ENCODE measurements at places on chromosomes 2 and 18.

- DNase-seq: no peak
Observed at GRCh38 chr2:43212931-43213330, 13.5 kb downstream of the ZFP36L2 start.

GRCh38 chr18:64398320-64398719 lies 249.4 kb upstream of the LINC00305 start:
- no peak for DNase-seq

DNA sequence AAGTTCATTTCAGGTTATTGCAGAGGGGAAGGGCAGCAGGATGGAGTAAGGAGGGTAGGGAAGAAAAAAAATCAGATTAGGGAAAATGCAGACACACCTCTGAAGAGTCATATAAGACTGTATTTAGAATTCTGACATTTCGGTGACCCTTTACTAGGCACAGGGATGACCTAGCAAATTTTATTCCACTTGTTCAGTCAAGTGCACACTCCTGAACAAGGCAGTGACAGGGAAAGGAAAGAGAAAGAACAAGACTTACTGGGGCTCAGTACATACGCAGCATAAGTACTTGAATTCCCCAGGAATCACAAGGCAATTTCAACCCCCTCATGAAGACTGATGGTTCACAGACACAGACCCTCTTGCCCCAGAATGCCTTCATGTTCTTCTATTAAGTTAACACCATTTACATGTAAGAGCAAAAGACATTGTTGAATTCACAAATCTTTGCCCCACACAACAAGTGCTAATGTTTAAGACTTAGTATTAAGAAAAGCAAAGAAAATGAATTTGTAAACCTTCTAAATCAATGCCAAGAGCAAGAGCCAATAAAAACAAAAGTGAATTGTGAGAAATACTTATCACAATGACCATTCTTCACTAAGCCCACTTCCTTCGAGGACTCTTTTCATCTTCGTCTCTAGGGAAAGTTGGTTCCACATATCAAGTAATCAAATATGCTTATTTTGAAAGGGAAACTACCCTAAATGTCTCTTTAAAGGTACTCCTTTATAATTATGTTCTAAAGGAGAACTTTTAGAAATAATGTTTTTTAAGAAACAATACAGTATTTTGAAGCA lies 47.0 kb downstream of the COBLL1 start:
- DNase-seq: no peak

DNA sequence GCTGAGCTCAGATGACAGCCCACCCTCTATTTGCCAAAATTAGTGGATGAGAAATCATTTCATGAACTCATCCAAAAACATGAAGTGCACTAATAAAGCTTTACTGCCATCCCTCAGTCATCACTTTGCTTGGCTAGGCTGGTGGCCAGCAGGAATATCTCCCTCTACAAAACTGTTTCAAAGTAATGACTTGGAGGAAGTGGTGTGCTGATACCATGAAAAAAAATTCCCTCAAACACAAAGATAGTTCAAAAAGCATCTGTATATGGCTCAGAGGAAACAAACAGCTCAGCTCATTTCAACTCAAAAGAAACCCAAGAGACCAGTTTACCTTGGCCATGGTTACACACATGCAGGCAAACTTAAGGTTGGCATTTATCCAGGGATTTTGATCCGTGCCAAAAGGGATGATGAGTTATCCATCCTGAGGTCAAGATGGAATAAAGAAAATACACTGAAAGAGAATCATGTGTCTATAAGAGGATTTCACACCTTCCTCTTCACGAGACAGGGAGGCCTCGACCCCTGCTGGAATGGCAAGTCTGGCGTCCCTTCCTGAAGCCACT lies 18.4 kb upstream of the WIPF1 start:
- no peak for DNase-seq

GRCh38 chr2:118146315-118147283 lies 58.3 kb downstream of the INSIG2 start:
- no peak for DNase-seq

- no peak for DNase-seq
Observed at GRCh38 chr18:56269958-56270357, 368.4 kb downstream of the TXNL1 start.

DNA sequence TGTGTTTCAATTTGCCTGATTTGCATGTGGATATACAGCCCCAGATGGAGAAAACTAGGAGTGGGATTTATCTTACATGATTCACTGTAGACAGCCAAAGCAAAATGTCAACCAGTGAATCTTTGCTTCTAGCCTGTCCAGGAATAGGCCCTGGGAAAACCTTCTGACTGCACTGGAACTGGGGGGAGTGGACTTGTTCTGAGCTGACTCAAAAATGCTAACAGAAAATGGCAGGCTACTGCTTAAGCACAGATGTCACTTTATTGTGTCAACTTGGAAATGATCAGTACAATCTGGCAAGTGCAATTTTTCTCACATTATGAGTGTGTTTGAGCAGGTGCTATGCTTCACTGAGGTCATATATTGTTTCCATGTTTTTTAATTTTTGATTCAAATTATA lies 593.7 kb downstream of the NRXN1 start:
- no peak for DNase-seq

- DNase-seq: no peak
Observed at GRCh38 chr18:13178976-13179375, 39.6 kb upstream of the LDLRAD4 start.

GRCh38 chr18:40375837-40376236 lies 1579.2 kb upstream of the PIK3C3 start:
- no peak for DNase-seq

- DNase-seq: no peak
Observed at GRCh38 chr2:69097891-69098655, 85.1 kb downstream of the ANTXR1 start.

DNA sequence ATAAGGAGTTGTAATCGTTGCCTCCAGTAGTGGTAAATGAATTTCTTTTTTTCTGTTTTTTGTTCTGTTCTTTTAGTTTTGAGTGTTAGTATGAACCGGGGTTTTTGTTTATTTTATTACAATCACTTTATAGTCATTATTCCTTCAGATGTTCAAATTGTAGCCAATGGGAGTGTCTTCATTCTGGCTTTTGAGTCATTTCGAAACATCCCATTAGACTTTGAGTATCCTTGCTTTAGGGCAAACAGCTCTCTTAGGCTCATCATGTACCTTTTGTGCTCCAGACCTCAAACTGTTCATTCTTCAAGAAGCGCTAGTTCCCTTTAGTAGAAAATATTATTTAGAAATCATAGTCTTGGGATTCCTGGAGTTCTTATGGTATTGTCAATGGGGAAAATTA lies 54.2 kb upstream of the PAX3 start:
- DNase-seq: no peak

DNA sequence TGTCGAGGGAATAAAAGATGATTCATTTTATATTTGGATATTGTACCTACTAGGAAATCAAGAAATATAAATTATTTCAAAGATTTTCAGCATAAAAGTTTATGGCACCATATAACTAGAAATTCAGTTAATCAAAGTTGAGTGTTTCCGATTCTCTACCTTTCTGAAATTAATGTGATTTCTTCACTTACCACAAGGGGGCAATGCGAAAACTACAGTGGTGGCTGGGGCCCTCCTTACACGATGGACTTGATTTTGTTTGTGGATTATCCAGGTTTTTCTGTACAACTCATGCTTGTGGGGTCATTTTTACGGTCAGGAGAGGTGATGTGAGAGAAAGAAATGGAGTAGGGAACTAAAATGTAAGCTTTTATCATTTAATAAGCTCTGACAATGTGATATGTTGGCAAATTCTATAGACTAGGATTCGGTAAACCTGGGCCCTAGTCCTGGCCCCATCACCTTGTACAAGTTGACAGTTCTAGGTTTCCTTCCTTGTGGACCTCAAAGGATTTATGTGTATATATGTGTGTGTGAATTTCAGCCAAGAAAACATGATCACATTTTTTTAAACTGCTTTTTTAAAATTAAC lies 47.6 kb downstream of the G6PC2 start:
- DNase-seq: no peak

- DNase-seq: no peak
Observed at GRCh38 chr18:35835833-35836232, 136.6 kb upstream of the RMP24 start.

- DNase-seq: no peak
Observed at GRCh38 chr2:14342313-14342712, 290.2 kb upstream of the LRATD1 start.

DNA sequence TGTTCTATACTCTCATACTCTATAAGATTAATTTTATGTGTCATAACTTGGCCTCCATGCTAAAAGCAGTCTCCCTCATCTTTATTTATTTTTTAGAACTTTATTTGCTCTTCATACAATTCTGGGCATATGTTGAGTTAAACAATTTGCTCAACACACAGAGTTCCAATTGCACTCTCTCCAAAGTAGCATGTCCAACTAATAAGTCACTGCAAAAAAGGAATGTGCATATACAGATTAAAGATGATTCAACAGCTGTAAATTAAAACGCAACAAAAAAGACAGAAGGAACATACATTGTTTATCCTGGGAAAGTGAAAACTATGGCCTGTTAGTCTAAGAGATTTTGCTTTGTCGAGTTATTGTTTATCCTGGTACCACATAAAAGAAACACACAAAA lies 277.7 kb upstream of the ACVR2A start:
- DNase-seq: no peak

GRCh38 chr2:12486205-12487118 lies 230.3 kb upstream of the TRIB2 start:
- no peak for DNase-seq

- no peak for DNase-seq
Observed at GRCh38 chr2:99448556-99448955, 41.3 kb downstream of the REV1 start.

GRCh38 chr2:179613701-179614100 lies 247.7 kb downstream of the ZNF385B start:
- no peak for DNase-seq

DNA sequence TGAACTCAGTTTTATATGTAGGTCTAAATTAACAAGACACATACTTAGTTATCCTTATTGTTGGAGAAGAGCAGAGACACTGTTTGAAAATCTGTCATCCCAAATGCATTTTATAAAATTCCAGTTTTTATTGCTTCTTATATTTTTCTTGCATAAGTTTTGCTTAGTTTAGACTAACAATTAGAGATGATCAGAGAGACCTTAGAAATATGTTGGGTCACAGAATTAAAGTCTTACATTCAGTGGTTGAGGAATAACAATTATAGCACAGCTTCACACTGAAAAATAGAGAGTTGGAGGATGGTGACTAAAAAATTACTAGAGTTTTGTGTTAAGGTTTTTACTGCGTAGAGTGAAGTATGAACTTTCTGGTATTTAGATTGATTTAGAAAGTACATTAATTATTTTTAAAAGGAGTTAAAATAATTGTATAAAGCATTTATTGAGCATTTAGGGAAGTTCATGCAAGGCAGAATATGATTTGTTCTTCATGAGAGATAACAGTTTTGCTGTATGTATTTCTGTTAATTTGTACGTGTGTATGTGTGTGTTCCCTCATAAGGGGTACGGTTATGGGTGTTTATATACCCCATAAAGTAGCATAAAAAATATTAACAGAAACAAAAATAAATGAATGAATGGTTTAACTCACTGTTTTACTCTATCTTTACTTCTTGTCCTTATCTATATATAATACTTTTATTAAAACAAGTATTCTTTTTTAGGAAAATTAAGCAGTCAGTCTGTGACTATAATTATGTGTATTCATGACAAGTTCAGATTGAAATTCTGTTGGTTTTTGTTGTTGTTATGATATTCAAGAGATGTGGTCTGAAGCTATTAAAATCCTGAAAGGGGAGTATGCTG lies 31.2 kb downstream of the DDX1 start:
- DNase-seq: no peak

DNA sequence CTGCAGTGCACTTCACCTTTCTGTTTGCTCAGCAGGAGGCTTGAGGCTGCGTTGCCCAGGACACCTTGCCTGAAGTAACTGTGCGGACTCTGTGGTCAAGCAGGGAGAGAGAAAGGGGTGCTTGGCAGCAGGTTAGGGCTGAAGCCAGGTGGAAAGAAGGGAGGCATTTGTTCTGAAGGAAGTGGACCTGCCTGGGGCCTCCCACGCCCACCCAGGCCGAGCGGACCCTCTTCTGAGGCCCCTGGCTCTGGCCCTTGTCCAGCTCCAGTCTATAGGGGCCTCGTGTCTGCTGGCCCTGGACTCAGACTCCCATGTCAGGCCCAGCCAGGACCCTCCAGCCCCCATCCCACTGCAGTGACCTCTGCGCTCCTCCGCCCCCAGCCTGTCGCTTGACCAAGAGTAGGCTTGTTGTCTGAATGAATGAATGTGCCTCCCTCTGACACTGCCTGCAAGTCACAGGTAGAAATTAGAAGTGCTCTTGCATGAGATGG lies 2.5 kb downstream of the SNED1 start:
- DNase-seq: no peak

- no peak for DNase-seq
Observed at GRCh38 chr2:183267148-183267827, 143.0 kb downstream of the NUP35 start.

DNA sequence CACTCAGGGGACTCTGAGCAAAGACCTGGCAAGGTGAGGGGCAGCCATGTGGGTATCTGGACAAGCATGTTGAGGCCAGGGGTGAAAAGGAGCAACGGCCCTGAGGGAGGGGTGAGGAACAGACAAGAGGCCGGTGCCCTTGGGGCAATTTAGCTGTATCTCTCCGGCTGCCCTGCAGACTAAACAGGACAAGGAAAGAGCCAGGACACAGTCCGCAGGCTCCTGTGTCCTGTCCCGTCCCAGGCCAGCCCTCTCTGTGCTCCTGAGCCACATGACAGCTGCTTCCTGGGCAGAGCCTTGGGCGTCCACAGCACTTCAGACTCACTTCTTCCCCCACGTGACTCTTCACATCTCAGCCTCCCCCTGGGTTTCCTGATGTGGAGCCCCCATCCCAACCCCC lies 206.1 kb downstream of the KLHL29 start:
- DNase-seq: no peak

GRCh38 chr2:185919155-185919554 lies 180.6 kb downstream of the FSIP2 start:
- no peak for DNase-seq

DNA sequence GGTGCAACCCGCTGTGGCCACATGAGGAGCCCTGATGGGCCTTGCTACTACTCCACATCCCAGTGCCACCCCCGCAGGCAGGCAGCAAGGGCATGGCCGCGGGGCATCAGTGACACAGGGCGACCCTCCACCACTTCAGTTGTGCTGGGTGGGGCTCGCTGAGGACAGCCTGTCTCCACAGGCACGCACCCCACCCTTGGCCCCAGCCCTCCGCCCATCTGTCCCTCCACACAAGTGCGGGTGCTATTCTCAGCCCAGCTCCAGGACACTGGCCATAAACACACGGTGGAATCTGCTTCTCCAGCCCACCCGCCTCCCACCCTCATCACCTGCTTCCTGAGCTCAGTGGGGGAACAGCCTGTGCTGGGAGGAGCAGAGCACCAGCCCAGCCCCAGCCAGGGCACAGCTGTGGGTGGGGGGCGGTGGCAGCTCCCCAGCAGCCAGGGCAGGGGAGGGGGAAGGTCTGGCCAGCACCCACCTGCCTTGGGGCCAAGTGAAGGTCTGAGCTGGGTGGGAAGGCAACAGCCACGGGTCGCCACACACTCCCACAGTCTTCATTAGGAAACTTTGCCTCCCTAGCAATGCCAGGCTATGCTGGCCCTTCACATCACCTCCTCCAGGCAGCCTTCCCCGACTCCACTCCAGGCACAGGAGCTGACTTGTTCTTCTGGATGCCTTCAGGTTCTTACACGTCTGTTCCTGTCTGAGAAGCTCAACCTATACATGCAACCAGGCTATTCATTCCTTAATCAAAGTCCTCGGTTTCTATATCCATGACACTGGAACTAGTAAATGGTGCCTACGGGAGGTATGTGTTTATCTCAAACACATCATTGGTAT lies 16.5 kb downstream of the BIN1 start:
- no peak for DNase-seq

Data from NCI-H1436 treated with DMSO at 0.1 percent for 48 hours (cell line).